Ascending aorta (tissue), 2 donors: ENCODE measurements at places on chromosomes 12 and 14.

DNA sequence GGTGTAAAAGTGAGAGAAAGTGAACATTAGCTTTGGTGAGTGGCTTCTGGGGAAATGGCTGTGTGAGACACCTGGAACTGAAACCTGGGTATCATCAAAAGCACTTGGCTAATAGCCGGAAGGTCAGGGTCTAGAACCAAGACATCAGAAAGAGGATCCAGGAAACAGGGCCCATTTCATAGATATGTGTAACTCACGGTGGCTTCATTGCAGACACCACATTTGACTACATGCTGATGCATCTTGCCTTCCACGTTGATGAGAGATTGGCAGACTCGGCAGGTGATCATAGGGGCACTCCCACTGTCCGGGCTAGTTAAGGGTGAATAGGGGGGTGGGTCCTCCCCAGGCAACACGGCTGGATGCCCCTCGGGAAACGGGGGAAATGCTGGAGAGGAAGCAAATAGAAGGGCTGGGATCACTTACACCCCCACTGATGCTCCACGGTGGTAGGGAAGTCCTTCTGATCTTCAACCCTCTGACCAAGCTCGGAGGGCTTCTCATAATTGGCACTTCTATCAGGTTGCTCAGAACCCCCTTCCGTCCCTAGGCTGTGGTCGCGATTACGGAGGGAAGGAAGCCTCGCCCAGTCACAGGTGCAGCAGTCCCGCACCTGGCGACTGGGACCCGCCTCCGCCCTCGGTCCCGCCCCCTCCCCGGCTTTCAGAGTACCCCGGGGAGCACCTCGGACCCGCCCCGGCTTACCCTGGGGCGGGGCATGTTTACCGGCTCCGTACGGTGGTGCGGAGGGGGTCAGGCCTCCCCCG, 593 bp downstream of the PIP4P1 start:
- DNase-seq = no peak

GRCh38 chr14:65170768-65171507, 68.6 kb upstream of the MAX start:
- DNase-seq = no peak

DNA sequence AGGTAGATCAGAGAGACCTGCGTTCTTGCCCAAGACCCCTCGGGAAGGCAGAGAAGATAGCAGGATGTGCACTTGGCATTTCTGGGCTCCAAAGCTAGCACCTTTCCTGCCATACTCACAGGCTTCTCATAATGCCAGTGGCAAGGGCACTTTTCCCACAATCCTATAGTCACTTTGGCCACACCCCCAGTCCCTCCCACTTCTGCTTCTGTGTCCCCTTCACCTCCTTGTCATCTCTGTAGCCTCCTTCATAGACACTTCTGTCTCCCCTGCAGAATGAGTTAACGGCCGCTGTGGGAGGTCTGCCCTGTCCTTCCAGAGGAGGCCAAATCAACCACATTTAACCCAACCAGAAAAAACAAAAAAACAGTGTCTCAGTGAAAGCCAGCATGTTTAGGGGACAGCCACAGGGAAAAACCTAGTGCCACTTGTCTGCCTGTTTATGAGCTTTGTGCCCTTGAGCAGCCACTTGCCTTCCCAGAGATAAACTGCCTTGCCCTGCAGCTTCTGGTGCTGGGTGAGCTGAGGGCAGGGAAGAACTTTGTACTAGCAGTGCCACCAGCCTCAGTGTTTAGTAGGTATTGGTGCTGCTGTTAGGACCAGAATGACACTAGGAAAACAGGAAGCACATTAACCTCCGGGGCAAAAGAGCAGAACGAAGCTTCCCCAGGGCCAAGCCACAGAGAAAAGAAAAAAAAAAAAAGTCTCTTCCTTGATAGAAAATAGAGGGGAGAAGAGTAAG, 193.0 kb upstream of the PWP1 start:
- peak; percentile 50 for DNase-seq

DNA sequence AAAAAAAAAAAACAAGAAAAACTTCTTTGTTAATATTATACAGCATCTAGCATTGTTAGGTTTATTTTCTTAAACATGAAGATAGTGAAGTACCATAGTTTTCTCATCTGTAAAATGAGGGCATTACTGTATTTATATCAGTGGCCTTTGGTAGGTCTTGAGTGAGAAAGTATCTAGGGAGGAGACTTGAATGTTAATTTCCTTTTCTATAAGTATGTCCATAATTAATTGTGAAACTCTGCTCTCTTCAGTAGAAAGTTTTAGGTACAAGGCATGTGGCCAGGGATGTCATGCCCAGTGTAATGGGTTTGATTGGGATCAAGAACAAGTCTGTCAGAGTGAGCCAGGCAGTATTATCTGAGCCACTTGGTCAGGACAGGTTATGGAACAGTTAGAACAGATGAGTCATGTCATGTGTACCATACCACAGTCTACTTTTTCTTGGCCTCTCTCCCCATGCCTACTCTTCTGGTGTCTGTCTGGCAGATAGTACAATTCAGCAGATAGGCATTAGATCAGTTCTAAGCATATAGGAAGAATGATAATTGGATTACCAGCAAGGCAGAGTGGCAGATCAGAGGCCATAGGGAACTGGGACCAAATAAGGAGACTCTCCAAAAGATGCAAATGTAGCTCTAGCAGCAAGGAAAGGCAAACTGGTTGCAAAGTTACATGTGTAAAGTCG, 30.4 kb downstream of the FBXO34 start:
- no peak for DNase-seq
